IMR-90 (cell line): ENCODE measurements at places on chromosomes 7 and 10.

DNA sequence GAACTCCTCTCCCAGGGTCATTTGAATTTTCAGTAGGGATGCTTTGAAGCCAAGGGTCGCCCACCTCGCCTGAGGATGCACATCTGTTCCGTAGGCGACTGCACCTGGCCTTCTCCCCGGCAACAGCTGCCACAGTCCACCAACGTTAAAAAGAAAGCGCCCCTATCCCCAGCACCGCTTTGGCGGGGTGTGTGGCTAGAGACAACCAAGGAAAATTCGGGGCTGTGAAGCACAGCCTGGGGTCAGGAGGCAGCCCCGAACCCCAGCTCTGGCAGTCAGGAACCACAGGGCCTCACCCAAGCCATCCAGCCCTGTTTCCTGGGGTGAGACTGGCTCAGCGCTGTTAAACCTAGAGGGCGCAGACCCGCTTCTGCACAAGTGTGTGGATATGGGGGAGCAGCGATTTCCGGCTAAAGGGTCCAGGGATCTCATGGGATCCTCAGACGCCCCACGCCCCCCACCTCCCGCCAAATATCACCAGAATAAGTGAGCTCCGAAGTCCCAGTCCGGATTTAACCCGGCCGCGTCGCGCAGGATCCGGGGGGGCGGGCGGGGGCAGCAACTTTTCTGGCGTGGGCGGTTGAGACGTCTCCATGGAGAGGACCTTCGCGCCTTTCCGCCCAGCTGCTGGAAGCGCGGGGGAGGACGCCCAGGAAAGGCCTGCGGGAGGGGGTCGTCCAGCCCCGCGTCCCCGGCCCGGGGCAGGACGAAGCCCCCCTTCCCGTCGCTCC lies 822 bp downstream of the ZC3HAV1L start:
- peak; percentile 27 for DNase-seq

GRCh38 chr10:87664276-87664701 lies 4.6 kb downstream of the PAPSS2 start:
- DNase-seq: no peak

- no peak for DNase-seq
These were observed 62.2 kb downstream of the ARMH3 start for GRCh38 chr10:101993651-101994200.

DNA sequence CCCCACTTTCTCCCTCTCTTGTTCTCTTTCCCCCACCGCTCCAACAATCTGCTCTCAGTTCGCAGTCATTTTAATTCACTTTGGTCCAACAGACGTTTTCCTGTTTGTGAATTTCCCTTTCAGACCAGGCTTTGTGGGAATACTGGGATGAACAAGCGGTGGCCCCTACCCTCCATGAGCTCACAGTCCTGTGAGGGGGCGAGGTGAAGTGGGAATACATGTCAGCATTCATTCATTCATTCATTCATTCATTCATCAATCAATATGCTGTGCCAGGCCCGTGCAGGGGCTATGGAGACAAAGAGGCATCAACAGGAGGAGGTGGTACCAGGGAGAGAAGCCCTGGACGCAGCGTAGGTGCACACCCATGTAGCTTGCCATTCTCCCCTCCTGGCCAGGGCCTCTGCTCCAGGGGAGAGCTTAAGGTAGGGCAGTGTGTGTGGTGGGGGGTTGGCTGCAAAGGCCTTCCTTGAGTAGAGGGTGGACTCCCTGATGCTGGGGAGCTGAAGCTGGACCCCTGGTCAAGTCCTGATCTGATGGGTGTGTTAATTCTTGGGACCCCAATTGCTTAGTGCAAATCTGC lies 16.1 kb downstream of the PRF1 start:
- DNase-seq: no peak

- no peak for DNase-seq
These were observed 896.1 kb downstream of the CNTNAP2 start for GRCh38 chr7:147012666-147013065.

DNA sequence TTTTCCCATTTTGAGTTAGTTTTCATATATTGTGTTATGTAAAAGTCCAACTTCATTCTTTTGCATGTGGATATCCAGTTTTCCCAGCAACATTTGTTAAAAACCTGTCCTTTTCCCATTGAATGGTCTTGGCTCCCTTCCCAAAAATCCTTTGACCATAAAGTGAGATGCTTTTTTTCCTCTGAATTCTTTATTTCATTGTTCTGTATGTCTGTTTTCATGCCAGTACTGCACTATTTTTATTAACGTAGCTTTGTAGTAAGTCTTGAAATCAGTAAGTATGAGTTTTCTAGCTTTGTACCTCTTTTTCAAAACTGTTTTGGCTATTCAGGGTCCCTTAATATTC lies 20.0 kb downstream of the C1GALT1 start:
- no peak for DNase-seq

DNA sequence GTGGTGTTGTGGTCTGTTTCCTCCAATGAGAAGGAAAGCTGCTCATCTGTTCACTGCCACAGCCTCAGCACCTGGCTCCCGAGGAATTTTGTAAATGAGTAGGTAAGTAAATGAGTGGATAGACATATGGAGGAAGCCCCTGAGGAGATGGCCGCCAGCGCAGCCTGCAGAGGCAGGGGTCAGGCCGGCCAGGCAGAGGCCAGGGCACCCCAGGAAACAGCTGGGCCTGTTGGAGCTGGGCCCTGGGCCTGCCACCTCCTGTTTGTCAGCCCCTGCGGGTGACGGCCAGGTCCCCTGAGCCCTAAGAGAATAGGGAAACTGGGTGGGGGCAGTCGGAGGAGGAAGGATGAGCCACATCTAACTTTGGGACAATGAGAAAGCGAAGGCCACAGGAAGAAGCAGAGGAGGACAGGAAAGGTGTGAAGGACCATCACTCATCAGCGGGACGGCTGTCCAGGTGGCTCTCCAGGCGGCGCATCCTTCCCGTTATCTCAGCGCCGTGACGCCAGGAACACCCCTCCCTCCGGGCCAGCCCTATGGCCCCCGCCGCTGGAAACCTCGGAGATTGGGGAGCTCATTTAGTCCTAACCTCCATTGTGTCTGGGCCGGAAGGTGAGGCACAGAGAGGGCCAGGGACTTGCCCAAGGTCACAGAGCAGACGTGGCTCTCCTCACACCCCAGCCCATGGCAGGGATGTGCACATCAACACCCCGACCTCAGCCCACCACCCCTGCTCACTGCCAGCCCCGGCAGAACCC lies 142.3 kb upstream of the UNC5B start:
- DNase-seq: no peak

DNA sequence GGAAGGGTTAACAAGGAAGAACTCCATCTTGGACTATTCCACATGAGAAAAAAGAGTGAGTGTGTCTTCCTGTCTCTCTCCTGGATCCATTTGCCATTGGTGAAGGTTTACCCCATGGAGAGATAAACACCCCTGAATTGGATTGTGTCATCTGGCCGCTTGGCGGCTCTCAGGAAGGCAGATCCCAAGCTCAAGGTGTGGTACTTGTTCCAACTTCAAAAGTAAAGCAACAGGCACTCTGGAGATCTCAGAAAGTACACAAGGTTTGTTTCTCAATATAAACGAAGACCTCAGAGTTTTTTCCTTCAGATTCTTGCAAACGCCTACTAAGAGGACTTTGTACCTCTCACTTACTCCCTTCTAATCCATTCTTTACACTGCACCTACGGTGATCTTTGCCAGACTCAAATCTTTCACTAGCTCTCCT lies 116.7 kb downstream of the REEP3 start:
- DNase-seq: no peak

- DNase-seq: no peak
These were observed 77.2 kb upstream of the TNS3 start for GRCh38 chr7:47658886-47659635.

- no peak for DNase-seq
These were observed 51.9 kb downstream of the DDC start for GRCh38 chr7:50513166-50513871.
